ENCODE measurements at places on chromosomes 7 and 10.

DNA sequence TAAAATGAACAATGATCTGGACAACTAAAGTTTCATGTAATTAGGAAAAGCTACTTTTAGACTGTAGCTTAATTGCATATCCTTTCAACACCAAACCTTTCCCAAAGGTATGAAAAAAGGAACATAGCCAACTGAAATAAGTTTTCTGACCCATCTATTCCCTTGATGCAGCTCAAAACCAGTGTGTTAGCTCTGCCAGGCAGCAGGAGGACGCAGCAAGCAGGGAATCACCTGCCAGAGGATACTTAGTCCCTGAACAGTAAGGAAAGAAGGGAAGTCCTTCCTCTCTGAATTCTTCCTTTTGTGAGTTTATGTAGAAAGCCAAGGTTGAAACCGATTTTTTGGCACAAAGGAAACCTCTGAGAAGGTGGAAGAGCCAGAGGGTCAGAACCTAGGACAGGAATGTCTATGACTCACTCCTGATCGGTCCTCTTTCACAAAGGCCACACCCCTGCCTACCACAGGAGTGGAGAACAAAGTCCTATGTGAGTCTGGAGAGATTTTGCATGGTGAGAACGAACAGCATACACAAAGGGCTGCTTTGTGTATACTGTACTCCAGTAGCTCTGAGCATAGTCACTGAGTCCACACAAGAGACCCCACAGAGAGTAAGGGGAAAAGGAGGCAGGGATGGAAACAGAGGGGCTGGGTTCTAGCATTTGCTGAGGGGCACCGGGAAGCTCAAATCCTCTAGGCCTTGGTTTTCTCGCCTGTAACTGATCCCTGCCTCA lies 68.8 kb upstream of the GSDME start:
- DNase-seq: no peak

- DNase-seq: no peak
Observed at GRCh38 chr7:8094164-8095140, 125.9 kb downstream of the GLCCI1 start.

DNA sequence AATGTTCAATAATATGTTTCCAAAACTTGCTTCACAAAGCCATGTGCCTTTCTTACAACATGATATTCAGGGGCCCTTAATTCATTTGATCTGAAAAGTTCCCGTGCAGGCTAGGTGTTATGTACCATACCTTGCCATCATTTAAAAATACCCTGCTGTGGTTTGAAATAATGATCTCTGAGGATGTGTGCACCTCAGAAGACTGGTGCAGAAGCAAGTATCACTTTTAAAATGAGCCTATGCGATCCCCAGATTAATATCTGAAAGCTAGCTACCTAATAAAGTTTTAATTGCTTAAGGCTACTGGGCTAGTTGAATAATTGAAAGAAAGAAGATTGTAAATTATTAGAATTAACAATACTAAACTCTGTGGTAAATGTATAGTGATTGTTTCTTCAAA lies 262.4 kb downstream of the CDK14 start:
- no peak for DNase-seq

GRCh38 chr7:151894111-151895007 lies 17.4 kb upstream of the PRKAG2 start:
- DNase-seq: no peak

DNA sequence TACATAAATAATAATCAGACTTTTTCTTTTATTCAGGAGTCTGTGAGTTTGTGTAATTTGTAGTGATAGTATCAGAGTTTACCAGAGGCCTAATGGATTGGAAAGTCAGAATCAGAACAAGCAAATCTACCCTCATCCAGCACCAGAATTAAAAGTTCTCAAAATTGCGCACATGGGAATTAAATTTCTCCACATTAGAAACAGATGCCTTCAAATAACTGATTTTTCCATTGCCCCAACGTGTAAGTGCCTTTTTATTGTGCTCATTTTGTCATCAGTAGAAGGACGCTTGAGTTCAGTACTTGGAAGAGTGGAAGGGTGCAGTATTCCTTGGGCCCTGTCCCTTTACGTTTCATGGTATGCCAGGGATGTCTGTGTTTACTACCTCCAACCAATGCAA lies 32.8 kb downstream of the BICC1 start:
- DNase-seq: no peak

GRCh38 chr10:11880151-11881029 lies 57.2 kb downstream of the PROSER2 start:
- no peak for DNase-seq

- peak; percentile 59 for DNase-seq
Observed at GRCh38 chr7:120920591-120921274, 29.8 kb upstream of the ING3 start.

- no peak for DNase-seq
Observed at GRCh38 chr7:129947049-129947448, 5.7 kb downstream of the UBE2H start.

GRCh38 chr7:108561047-108561619 lies 8.4 kb downstream of the THAP5 start:
- DNase-seq: no peak

DNA sequence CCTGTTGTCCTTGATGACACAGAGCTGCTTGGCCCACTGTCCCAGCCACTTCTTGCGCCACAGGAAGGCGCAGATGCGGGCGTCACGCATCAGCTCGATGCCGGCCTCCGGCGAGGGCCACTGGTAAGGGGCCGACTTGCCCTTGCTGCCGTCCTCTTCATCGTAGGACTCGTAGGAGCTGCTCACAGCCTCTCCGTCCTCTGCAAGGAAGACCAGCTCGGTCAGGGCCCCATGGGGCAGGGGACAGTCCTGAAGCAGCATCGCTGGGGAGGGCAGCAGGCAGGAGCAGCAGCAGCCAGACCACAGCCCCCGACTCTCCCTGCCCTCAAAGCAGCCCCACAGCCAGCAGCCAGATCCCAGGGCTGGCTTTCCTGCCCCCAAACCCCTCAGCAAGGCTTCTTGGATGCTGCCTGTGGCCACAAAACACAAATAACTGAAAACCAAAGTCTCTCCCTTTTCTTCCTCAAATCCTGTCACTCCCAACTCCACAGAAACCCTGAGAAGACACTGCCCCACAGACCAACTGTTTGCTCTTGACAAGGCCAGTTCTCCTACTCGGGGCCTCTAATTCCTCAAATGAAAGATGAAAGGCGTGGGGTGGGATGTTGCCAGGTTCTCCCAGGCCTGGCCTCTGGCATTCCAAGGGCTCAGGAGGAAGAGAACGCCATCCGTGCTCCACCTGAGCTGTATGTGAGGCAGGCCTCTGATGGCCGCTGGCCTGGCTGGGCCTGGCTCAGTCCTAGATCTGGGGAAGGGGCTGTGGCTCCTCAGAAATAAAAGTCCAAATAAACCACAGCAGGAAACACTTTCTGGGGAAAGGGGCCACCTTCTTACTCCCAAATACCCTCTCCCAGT lies 76.7 kb downstream of the VWA2 start:
- no peak for DNase-seq

GRCh38 chr7:30005464-30005863 lies 15.9 kb upstream of the SCRN1 start:
- DNase-seq: no peak

DNA sequence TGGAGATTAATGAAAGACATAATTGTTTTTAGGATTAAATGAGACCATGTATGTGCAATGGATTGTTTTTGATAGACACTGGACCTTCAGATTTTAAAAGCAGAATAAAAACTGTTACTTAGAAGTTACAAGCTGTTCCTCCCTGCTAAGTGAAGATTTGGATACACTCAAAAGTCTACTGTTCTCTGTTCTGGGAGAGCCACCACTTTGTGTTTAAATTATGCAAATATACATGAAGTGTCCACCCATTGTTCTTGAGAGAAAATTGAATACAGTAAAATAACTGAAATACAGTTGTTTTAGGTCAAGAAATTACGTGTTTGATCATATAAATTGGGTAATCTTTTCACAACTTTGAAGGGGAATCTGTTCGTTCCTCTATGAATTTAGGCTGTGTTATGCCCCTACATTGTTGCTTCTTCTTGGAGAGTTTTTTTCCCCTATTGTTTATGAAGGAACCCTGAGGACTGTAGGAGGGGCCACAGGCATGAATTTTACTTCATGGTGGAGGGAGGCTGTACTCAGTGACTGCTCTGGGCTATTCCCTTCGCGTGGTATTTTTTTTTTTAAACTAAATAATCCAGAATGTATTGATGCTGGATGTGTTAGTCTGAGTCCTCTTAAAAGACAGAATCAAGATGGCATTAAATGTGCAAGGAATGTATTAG lies 18.6 kb upstream of the VCL start:
- DNase-seq: no peak
